ENCODE measurements at places on chromosomes 12 and 14. TPM values are rescaled to one million over a fixed set of nuclear protein-coding genes. Genes with fewer than 3 reads are reported as not detected.

- no peak for DNase-seq
Observed at GRCh38 chr12:18436170-18436569, 174.9 kb downstream of the PIK3C2G start.

GRCh38 chr12:16150276-16150675 lies 127.2 kb downstream of the SLC15A5 start:
- DNase-seq: no peak

- no peak for DNase-seq
Observed at GRCh38 chr12:127052511-127053232, 1214.3 kb upstream of the TMEM132C start.

DNA sequence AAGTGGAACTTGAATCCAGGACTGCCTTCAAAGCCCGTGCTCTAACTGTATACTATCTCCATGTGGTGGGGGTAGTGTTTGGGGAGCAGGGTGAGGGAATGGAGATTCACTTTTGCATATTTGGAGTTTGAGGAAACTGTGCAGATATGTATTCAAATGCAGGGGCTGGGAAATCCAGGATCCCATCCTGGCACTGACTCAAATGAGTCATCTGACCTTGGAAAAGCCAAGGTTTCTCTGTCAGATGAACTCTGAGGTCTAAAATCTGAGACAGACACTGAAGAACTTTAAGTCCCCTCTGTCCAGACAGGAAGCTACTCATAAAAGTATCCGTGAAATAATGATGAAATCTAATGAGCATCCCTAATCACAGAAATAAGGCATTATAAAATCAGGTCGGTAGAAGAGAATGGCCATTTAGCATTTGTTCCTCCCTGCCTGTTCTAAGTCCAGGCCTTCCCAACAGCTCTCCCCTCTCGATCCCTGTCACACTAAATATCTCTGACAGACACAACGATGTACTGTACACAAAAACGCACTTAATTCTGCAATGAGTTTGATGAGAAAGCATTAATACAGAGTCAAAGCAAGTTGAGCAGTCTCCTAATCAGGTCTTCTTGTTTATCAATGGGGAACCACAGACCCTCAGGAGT lies 14.4 kb downstream of the NIN start:
- DNase-seq: no peak

GRCh38 chr12:123748661-123749060 lies 13.4 kb upstream of the DNAH10 start:
- no peak for DNase-seq

- peak; percentile 32 for DNase-seq
Observed at GRCh38 chr12:4809449-4810218, 89.4 kb downstream of the GALNT8 start.

GRCh38 chr14:94028450-94028826 lies 2.3 kb downstream of the OTUB2 start:
- DNase-seq: peak; percentile 69

GRCh38 chr14:90191154-90191553 lies 65.2 kb upstream of the PSMC1 start:
- no peak for DNase-seq

DNA sequence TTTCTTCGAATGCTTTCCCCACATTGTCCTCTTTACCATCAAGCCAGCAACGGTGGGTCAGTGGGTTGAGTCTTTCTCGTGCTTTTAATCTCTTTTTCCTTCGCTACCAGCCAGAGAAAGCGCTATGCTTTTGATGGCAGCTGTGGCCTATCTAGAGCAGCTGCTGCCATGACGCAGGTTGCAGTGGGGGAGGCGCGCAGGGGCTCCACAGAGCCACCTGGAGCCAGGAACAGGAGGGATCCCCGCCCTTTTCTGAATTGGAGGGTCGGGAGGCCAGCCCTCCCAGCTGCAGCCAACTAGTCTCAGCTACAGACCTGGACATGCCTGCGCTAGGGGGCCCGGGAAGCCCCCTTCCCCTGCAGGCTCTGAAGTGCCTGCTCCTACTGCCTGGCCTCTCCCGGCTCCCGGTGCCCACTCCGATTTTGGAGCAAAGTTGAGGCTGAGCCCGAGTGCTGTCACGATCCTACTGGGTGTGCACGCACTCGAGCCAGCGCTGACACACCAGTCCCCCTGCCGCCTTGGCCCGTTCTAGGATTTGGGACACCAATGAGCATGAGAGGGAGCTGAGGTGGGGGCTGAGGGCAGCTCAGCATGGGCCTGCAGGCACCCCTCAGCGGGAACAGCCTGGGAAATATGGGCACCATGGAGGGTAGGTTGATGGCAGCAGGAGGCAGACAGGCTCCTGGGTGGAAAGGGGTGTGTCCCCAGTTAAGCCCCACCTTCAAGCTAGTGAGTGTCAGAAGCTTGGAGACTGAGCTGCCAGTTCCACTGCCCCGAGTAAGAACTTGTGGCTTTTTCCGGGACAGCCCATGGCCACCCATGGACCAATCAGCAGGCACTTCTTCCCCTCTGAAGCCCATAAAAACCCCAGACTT lies 784.2 kb downstream of the SLC6A15 start:
- DNase-seq: no peak

DNA sequence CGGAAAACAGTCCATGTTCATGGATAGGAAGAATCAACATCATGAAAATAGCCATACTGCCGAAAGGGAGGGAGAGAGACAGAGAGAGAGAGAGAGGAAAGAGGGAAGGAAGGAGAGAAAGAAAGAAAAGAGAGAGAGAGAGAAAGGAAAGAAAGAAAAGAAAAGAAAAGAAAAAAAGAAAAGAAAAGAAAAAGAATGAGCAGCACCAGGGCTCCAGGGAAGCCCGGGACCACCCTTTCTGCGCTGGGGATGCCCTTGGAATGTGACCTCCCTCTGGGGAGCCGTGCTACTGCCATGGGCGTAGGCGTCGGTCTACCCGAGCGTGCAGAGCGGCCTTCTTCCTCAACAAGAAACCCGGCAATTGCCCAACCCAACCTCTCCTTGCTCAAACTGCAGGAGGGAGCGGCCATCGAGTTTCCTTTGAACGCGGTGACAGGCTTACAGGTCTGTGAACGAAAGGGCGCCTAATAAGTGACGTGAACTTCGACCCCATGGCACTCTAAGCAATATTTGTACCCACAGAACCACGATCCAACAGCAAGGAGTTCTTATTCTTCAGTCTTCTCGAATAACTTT lies 16.9 kb downstream of the OR6S1 start:
- DNase-seq: peak; percentile 63

- DNase-seq: no peak
Observed at GRCh38 chr12:82805812-82806497, 119.2 kb downstream of the TMTC2 start.

- DNase-seq: no peak
Observed at GRCh38 chr14:75361751-75362433, 65.9 kb upstream of the JDP2 start.

GRCh38 chr12:128820723-128821432 lies 2.9 kb downstream of the SLC15A4 start:
- DNase-seq: no peak

DNA sequence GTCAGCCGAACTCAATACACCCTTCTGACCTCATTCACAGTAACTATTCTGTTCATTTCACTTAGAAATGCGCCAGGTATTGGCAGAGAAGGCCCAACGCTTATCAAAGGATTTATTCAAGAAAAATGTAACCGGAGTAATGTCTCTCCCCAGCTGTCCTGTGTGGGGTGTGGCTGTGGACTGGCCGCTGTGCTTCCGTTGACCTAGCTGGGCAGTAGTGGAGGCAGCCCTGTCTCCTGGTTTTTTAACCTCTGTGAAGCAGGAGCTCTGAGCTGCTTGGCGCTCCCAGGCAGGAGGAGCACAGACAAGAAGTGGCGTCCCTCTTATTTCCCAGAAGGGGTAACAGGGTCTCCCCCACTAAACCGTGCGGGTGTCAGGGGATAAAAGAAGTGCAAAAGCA lies 85.2 kb downstream of the ESR2 start:
- DNase-seq: no peak

GRCh38 chr14:104212206-104213095 lies 74.1 kb downstream of the KIF26A start:
- no peak for DNase-seq

- DNase-seq: peak; percentile 33
Observed at GRCh38 chr12:123131879-123132402, 18.9 kb downstream of the PITPNM2 start.

- no peak for DNase-seq
Observed at GRCh38 chr14:69093631-69094421, 59.1 kb downstream of the DCAF5 start.

DNA sequence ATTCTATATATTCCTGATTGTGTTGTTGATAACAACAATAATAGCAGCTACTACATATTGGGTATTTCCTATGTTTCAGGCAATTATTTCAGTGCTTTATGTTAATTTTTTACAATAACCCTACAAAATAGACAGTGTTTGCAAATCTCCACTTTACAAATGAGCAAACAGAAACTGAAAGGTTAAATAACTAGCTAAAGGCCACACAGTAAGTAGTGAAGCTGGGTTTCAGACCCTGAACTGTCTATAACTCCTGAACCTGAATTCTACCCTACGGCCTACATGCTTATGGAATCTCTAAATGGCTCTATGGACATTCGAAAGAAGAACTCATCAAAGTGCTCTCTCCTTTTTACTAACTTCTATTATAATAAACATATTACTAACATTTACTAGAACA lies 19.7 kb upstream of the NUDT4 start:
- no peak for DNase-seq

DNA sequence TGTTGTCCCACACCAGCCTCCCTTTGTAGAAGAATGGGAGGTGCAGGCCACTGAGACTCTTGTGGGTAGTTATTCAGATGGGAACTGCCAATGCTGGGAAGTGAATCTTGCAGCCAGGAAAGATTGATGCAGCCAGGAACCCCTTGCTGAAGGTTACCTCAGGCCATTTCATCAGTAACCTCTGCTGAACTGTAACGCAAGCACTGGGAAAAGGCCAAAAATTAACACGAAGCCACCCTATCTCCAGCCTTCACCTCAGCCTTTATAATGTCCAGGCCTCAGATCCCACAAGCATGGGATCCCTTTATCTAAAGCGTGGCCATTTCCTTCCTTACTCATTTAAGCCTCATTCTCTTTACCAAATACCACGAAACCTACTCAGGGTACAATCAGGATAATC lies 211.1 kb downstream of the SPTSSA start:
- no peak for DNase-seq

- no peak for DNase-seq
Observed at GRCh38 chr12:131108177-131108955, 154.7 kb downstream of the ADGRD1 start.

- DNase-seq: no peak
Observed at GRCh38 chr12:5085896-5086295, 42.2 kb downstream of the KCNA5 start.

GRCh38 chr14:96757456-96757855 lies 39.7 kb upstream of the VRK1 start:
- DNase-seq: no peak

DNA sequence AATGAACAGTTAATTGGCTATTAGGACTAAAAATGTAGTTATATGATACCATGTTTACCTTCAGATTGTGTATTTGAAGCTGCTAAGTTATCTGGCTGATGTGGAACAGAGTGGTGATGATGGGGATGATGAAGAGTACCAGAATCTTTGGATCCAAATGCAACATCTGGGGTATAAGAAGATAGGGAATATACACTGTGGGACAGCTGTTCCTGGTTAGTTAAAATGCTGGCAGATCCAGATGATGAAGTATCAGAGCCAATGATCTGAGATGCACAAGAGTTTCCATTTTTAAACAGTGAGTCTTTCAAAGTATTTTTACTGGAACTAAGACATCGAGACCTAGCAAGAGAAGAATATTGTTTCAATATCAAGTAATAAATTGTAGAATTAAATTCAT lies 31.6 kb downstream of the SENP1 start:
- DNase-seq: no peak

DNA sequence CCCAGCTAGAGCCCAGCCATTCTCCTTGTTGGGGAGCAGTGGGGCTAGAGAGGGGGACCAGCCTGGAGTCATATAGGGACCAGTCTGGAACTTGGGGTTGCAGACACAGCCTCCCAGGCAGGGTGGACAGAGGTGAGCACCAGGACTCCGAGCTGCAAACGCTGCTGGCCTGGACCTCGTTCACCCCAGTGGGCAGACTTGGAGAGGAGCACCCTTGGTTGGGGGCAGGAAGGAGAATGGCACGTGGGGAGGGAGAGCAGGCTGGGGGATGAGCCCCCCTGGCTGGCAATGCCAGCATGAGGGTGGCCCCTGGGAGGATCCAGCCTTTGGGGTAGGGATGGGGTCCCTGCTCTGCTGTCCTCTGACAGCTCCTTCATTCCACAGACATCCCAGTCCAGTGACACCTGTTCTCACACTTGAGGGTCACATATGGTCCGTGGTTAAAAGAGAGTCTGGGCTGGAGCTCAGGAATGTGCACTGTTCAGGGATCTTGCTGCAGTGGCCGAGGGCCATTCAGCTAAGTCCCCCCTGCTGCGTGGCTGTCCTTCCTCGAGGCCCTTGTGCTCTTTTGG lies 2.8 kb downstream of the LBHD2 start:
- DNase-seq: no peak

GRCh38 chr12:49188201-49188915 lies 522 bp downstream of the TUBA1A start:
- DNase-seq: peak; percentile 85

DNA sequence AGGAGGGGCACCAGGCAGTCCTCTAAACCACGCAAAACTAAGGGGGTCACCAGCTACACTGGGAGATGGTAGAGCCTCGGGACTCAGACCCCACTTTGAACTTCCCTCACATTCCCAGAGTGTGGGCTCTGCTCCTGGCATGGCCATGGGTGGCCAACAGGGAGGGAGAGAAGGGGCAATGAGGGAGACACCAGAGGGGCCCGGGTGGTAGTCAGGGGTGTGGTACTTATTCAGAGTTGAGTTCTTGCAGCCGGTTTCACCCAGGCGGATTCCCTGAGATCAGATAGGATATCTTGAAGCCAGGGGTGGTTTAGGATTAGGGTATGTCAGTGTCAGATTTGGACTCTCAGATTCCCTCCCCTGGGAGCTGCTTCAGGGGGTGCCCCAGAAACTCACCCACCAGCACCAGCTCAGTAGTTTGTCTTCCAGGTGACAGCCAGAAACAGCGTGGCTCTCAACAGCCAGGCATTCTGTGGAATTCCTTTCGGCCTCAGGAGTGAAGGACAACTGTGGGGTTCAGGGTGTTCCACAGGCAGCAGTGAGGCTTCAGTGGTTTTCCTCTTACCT lies 56.0 kb downstream of the ELK3 start:
- DNase-seq: no peak

GRCh38 chr12:96400631-96401075 lies 414 bp upstream of the CDK17 start:
- DNase-seq: no peak

- DNase-seq: no peak
Observed at GRCh38 chr14:33857650-33858049, 93.2 kb downstream of the EGLN3 start.

Gene GUCY2C
- not detected for total RNA-seq

Gene WNT1
- total RNA-seq: 0.73 TPM

Gene IAPP
- total RNA-seq: not detected

Gene ZNF10
- 4.8 TPM for total RNA-seq

Gene KRT83
- total RNA-seq: not detected

Gene NYNRIN
- total RNA-seq: 0.18 TPM

Gene IL26
- 2.3 TPM for total RNA-seq

Gene ENDOU
- not detected for total RNA-seq

Gene COQ10A
- 12.8 TPM for total RNA-seq

Gene ZNF891
- total RNA-seq: 1.6 TPM

Gene PYGL
- total RNA-seq: 0.53 TPM

Gene DRAM1
- 4.0 TPM for total RNA-seq

Gene FOXG1
- not detected for total RNA-seq

Gene PLCZ1
- total RNA-seq: not detected

Gene KLRF1
- 0.38 TPM for total RNA-seq

Gene KRT75
- total RNA-seq: not detected
